ENCODE measurements at places on chromosomes 7 and 10.

DNA sequence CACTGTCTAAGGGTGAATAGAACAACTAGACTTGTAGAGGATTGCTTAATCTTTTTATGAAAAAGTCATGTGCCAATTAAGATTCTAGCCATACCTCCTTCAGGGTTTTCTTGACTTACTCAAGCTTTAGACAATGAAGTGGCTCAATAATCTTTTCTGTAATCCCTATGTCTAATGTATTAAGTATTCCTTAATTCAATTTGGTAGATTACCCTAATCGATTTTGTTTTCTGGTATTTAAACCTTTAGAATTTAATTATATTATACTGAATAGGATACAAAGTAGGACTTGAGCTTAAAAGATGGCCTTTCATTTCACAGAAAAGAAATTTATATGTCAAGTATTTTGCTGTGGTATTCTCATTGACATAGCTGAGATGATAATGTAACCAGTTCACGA, 597.9 kb upstream of the C7orf33 start:
- no peak for DNase-seq

DNA sequence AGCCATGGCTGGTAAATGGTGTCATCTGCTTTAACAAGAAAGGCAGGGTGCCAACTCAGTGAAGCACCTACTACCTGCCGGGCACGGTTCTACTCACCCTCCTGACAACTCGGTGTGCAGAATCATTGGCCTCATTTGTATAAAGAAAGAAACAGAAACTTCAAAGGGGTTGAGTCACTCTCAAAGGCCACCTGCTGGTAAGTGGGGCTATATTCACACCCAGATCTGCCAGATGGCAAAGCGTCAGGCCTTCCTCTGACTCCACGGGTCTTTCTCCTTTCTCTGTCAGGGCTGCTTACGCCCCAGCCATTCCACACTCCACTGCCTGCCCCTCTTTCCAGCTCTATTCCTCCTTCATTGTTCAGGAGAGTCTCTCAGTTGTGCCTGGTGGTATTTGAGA, 309.2 kb downstream of the GFRA1 start:
- DNase-seq, result no peak

- no peak for DNase-seq
These were observed 11.6 kb upstream of the ATP6V0E2 start for GRCh38 chr7:149862156-149862555.

- DNase-seq, result no peak
These were observed 52.8 kb upstream of the AOAH start for GRCh38 chr7:36777062-36777461.

GRCh38 chr7:25381818-25382589, 153.7 kb upstream of the NPVF start:
- DNase-seq, result no peak

DNA sequence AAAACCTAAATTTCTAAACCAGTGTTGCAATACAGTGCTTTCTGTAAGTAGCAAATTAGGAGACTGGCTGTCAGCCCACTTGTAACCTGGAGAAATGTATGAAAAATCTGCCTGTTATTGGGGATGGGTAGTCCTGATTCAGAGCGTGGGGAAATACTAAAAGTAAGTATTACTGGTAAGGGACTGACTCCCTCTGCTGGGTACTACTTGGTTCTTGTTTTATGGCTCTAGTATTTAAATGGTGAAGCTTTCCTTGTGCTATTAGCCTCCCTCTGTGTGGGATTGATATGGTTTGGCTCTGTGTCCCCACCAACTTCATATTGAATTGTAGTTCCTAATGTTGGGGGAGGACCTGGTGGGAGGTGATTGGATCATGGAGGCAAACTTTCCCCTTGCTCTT, 886.1 kb downstream of the SORCS1 start:
- DNase-seq, result no peak

DNA sequence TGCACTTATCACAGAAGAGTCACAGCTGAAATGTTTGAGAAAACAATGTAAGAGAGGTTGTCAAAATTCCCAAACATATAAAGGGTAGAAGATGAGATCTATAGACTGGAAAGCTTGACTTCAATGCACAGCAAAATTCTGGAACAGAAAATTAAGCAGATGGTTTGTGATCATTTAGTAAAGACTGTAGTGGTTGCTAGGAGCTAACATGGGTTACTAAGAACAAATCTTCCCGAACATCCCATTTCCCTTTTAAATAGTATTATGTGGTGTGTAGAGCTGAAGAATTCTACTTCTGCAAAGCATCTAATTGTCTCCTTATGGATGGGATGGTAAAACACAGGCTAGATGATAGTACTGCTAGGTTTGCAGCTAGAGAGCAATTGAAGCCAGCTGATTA, 312.3 kb downstream of the CAMK1D start:
- no peak for DNase-seq

- DNase-seq, result no peak
These were observed 1.6 kb downstream of the BEND7 start for GRCh38 chr10:13526948-13527863.
